Stimulated activated CD8-positive, alpha-beta memory T cell treated with anti-CD3 and anti-CD28 coated beads, Interleukin-15, amount 100 ng/mL, for 48 hours (primary cell): ENCODE measurements at places on chromosomes 12 and 14.

DNA sequence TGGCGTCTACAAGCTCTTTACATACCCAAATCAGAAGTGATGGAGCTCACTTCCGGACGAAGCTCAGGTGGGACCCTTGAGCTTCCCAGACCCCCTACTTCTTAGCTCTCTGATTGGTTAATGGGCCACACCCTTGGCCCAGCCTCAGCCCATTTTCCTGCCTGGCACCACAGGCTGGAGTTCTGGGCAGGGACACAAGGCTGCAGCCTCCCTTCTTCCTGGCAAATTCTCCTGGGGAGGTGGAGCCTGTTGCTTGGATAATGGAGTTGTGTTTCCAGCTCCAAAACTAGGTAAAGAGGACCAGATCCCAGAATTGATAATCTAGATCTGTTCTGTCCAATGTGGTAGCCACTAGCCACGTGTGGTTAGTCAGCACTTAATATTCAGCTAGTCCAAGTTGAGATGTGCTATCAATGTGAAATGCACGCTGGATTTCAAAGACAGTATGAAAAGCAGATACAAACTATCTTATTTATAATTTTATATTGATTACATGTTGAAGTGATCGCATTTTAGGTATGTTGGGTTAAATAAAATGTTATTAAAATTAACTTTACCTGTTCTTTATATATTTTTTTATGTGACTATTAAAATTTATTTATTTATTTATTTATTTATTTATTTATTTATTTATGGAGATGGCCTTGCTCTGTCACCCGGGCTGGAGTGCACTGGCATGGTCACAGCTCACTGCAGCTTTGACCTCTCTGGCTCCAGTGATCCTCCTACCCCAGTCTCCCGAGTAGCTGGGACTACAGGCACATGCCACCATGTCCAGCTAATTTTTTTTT lies 12.6 kb upstream of the FAIM2 start:
- no peak for DNase-seq

- no peak for DNase-seq
Observed at GRCh38 chr12:132262256-132263060, 66.9 kb downstream of the GALNT9 start.

- DNase-seq, result no peak
Observed at GRCh38 chr14:47442211-47442610, 233.2 kb downstream of the MDGA2 start.

DNA sequence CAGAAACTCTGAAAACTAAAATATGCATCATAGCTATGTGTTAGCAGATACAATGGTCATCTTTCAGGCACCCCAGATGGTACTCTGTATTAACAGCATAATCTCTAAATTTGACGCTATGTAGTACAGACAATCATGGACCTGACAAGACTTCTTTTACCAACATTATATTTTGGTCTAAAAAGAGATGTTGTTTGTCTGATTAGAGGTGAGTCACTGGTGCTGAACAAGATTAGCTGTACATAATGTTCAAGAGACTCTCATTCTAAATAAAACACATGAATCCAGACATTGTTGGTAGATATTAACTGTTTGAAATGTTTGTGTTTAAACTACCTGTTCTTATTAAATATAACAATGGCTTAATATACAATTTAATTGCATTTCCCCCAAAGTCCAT lies 146.4 kb upstream of the LMNTD1 start:
- DNase-seq, result no peak

DNA sequence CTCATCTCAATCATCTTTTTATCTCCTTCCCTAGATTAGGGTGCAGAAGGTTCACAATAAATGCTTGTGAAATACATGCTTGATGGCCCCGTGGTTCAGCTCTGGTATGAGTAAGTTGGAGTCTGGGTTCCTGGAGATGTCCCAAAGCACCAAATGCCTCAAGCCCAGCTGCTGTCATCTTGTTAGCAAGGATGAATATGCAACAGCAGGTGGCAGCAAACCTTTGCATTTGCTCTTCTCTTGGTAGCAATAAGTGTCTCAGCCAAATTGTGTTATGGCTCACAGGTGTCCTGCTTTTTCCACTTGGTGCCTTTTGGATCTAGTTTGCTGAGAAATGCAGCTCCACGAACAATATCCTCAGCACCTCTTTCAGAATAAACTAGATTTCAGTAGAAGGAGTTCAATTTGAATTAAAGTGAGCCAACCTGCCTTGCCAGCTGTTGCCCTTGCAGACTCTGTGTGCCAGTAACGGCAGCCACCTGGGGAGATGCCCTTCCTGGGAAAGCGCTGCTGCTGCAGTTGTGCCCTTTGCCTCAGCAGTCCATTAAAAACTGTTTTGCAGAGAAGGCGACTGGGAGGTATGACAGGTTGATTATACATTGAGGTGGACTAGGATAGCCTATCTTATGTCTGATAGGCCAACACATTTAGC lies 417.3 kb downstream of the SNAPC1 start:
- DNase-seq, result no peak

DNA sequence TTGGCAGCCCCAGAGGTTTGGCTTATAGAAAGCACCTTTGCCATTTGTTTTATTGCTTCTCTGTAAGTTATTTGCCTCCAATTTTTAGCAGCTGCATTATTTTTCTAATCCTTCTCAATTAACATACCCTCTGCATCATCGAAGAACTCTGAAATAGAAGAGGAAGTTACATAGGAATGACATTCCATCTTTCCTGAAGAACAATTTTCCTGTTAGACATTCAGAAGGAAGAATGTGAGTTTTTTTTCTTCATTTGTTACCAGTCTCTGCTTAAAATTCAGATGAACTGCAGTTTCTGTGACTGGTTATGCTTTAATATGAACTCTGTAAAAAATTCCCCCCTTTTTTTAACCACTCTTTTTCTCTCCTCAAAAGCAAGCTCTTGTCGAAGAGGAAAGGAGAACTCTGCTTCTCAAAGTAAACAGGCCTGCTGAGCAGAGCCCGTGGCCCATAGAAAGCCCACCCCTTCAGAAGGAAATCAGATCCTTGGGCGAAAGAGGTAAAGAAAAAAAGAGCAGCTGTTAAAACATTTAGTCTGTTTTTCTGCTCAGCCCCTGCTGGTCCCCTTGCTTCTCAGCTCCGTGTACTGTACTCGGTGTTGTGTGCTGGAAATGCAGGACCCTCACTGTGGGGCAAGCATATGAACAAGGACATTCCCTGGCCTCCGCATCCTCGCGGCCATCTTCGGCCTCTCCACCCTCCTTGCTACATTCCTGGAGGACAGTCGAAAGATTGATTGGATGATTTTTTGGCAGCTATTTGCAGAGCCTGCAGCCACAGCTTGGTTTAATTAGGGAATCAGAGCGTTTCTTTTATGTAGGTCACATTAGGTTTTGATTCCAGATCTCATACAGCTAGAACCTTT lies 164.4 kb upstream of the LRIG3 start:
- DNase-seq, result no peak

GRCh38 chr12:85516667-85517325 lies 236.8 kb downstream of the ALX1 start:
- DNase-seq, result no peak

DNA sequence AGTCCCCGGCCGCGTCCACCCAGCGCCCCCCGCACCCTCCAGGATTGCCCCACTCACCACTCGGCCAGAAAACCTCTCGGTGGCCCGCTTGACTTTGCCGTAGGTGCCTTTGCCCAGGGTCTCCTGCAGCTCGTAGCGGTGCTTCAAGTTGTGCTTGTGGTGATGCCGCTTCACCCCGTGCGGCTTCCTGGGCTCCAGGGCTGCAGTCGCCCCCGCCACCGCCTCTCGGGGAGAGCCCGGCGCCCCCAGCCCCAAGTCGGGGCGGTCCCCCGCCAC lies 459 bp downstream of the NUAK1 start:
- DNase-seq, result no peak

DNA sequence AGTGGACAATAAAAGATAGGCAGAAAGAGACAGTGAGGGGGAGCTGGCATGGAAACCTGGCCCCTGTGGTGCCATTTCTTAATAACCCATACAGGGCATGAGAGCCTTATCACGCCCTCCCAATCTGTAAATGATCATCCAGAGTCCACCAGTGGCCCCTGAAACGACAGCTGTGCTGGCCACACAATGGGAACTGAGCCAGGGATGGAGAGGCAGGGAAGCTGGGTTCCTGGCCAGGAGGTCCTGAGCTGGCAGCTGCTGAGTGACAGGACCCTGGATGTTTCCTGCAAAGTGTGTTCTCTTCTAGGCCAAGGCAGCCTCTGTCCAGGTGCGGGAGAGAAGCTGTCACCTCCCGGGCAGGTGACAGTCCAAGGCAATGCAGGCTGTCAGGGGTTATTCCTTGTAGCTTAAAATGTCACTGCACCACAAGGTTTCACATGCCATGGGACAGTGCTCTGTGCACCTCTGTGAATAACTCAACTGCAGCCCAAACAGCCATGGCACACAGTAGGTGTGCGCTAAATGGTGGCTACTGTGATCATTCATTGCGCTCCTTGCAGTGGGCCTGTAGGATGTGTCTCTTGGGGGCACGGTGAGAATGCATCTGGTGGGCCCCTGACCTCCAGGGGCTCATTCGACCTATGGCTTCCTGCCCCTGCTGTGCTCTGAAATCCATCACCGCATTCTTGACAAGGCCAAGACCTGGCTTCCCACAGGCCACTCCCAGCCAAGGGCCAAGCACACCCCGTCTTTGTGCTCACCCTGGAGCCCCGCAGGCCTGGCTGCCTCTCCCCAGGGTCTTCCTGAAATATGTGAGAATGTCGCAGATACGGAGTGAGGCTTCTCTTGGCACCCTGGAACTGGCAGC lies 46.3 kb upstream of the BCL11B start:
- DNase-seq, result no peak

DNA sequence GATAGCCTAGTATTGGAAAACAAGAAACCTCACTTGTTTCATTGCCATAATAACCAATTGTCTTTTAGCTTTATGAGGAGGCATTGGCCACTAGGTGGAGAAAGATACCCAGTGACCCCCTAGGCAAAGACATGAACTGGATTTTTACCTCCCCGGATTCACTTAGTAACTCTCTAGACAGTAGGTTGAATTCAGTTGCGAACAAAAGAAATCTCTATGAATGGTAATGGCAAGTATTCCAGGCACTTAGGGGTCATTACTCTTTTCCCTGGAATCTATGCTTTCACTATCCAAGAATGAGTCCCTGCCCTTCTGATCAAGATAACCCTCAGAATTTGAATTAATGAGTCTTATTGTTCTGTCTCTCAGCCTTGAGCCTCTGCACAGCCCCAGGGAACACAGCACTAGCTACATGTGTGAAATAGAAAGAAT lies 29.5 kb upstream of the RHOJ start:
- no peak for DNase-seq

DNA sequence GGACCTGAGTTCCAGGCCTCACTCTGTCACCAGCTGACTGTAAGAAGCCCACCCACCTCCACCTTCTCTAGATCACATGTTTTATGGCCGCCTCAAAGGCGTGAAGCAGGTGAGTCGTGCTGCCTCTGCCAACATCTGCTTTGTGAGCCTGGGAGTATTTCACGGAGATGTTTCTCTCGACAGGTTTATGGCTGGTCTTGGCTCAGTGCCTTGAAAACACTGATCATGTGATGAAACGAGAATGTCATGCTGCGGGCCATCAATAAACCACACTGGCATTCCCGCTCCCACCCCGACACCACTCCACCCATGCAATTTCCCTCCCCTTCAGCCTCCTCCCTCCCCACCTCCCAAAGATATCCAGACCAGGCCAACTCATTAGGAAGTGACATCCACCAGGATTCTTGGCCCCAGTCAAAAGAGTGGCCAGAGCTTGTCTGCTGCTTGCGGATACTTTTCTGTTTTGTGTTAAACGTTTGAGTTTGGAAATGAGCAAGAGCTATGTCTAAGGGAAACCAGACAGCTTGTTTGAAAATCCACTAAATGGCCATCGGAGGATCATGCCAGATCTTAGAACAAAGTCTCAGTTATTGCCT lies 53.8 kb upstream of the NTF3 start:
- no peak for DNase-seq

DNA sequence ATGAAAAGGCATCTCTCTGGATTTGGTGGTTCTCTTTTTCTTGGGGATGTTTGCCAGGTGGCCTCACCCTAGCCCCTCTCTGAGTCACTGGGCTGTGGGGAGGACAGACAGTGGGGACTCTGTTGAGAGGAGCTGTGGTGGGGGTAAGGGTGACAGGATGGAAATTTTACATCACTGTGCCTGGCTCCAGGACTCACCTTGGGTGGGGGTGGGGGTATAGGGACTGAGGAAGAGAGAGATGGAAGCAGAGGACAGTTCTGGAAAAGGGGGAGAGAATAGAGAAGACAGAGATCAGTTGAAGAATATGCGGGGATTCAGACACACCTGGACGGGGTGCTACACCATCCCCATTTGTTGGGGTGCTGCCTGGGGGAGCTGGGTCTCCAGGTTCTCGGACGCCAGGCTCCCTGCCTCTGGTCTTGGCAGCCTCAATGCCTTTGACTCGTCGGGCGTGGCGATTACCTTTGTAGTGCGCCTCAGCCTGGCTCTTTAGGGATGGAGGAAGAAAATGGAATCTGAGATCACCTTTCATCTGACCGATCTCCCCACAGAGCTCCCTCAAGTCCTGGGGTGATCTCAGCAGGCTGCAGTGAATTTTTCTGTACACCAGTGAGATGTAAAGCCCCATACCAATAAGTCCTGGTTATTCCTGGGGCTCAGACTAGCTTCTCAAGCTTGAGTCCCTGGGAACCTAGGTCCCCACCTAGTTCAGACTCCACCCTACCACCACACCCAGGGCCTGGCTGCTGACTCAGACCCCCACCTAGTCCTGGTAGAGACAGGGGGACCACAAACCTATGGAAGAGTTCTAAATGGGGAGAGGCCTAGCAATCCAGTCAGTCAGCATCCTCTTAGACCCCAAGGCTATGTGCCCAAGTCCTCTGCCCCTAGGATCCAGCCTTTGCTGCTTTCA lies 9.6 kb upstream of the GPR84 start:
- no peak for DNase-seq

- DNase-seq, result no peak
Observed at GRCh38 chr12:109766251-109766778, 52.7 kb downstream of the FAM222A start.

DNA sequence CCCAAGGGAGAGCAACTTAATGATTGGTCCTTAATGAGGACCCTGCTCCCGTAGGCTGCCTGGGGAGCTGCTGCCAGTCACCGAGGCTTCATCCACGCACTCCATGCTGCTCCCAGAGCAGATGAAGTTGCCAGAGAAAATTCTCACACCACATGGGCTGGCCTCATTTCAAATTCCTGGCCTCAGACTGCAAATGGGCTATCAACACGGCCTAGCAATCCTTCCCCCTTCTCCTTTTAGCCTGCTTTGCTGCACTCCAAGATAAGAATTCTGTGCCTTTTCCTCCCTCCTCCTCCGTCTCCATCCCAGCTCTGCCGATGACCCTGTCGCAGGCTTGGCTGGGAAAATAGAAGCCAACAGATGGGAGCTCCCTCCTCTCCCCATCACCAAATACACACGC lies 10.8 kb upstream of the DGLUCY start:
- no peak for DNase-seq

- DNase-seq, result no peak
Observed at GRCh38 chr14:95146079-95146771, 11.1 kb downstream of the DICER1 start.

GRCh38 chr12:12721176-12721751 lies 4.1 kb downstream of the CDKN1B start:
- DNase-seq, result no peak

DNA sequence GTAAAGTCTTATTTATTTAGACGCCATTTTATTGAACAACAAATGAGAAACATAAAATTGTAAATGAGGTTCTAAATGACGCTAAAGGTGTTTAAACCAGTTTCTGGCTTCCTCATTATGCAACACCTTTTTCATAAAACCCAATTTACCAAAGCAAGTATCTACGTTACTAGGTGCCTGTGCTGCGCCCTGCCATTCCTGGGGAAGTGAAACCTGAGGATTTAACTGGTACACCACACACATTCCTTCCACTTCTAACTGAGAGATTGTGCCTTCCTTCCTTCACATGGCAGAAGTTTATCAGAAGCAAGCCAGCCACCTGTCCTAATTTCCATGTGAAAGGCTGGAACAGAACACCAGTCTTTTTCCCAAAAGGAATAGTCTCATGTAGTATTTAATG lies 40.3 kb upstream of the GCH1 start:
- DNase-seq, result no peak
